ENCODE measurements at places on chromosomes 3 and 15.

GRCh38 chr3:100354850-100355249 is 20.3 kb downstream of the NIT2 start:
- DNase-seq: no peak

GRCh38 chr3:114764056-114764492 is 383.0 kb downstream of the ZBTB20 start:
- DNase-seq: no peak

- DNase-seq: no peak
These were observed 25.9 kb downstream of the TLE3 start for GRCh38 chr15:70071799-70072198.

- DNase-seq: no peak
These were observed 43.4 kb downstream of the HDGFL3 start for GRCh38 chr15:83164111-83164770.

- no peak for DNase-seq
These were observed 137.5 kb upstream of the ABHD17C start for GRCh38 chr15:80557441-80558234.

GRCh38 chr3:47251689-47252088 is 30.9 kb downstream of the KIF9 start:
- no peak for DNase-seq

DNA sequence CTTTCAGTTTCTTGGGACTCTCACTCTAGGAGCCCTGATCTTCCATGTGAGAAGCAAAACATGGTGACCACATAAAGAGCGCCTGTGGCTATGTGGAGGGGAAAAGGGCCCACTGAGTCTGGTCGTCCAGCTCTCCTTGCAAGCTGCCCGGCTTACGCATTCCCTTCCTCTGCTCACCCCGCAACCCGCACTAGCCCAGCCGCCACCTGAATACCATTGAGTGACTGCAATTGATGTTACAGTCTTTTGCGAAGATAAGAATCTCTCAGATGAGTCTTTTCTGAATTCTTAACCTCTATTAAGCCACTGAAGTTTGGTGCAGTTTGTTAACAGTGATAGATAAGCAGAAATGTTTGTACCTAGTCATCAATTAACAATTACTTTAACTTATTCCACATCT is 589.0 kb upstream of the DPPA4 start:
- DNase-seq: no peak

DNA sequence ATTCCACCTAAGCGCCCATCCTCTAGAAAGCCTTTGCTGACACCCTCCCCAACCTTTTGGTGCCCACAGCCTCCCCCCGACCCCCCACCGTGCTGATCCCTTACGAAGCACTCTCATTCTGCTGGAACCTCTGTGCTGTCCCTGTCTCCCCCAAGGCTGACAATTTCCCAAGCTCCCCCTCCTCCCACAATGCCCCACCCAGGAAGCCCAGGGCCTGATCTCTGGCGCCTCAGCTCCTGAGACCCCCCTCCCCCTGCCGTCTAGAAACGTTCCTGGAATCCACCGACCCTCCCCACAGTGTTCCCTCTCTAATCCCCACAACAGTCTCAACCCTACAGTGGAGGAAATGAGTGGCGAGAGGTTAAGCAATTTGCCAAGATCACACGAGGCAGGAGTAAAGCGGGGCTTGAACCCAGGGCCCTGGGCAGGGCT is 18.3 kb downstream of the MYL3 start:
- DNase-seq: no peak

DNA sequence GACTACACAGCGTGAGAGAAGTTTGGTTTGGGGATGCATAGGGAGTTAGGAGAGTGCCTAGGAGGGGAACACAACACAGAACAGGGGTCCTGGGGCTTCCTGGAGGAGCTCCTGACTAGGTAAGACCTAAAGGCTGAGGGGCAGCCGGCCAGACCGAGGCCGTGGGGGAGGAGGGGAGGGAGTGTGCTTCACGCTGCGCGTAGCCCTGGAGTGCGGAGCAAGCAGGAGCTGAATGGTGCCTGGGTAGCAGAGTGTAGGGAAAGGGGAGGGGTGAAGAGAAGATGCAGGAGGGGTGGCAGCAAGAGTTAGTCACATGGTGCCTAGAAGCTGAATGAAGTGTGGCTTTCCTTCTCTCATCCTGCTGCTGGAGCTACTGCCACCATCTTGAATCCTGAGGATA is 32.4 kb upstream of the HHATL start:
- no peak for DNase-seq

DNA sequence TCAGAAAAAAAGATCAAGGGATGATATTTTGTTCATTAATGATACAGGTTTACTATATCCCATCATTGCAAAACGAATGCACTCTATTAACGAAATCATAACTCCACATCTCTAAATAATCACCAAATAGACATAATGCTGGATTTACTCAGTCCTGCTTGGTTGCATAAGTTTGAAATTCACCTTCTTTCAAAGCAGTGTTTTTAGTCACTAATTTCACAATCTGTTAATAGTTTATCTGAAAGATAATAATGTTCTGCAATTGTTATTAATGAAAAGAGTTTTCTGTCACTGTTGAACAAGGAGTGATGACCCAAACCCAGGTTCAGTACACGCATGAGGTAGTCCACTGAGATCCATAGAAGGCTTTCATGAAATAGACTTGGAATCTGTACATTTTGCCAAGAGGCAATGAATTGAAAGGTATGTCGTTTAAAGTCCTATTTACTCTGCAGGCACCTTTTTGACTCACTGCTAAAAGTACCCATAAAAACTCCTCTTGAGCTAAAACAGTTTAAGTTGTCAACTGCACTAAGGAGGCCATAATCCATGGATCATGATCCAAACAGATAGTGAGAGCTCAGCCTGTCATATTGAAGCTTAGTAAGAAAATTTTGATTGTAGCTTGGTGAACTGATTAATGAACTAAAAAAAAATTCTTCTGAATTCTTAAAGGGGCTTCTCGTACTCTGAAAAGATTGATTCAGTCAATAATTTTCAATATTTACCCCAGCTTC is 75.6 kb upstream of the MBNL1 start:
- no peak for DNase-seq

- no peak for DNase-seq
These were observed 46.8 kb downstream of the MAGEF1 start for GRCh38 chr3:184665101-184665500.

DNA sequence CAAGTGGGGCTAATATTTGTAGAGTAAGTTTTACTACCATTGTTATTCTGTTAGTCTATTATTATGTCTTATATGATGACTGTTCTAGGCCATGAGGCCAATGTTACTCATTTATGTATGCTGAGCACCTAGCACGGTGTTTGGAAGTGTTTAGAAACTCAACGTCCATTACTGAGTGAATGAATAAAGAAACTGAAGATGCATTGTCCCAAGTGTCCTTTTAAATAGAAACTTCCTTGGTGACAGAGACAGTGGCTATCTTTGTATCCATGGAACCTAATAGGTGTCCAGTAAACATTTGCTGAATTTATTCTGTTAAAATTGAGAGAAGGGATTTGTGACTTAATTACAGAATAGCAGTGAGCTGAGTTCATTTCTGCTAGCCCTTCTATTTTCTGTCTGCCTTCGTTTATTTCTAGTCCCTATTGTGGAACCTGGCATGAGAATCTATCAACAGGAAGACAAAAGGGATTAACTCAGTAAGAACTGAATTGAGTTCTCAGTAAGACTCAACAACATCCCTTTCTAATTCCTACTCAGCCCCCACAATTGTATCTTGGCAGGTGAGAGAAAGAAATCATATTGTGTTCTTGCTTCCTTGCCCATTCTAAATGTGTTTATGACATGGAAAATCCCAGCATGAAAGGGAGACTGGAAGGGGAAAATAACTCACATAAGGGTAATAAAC is 246.6 kb upstream of the LRRC3B start:
- no peak for DNase-seq

GRCh38 chr15:101651554-101652097 is 555 bp downstream of the TM2D3 start:
- DNase-seq: peak; percentile 49

- DNase-seq: no peak
These were observed 130.3 kb downstream of the NUP210 start for GRCh38 chr3:13289771-13290285.

DNA sequence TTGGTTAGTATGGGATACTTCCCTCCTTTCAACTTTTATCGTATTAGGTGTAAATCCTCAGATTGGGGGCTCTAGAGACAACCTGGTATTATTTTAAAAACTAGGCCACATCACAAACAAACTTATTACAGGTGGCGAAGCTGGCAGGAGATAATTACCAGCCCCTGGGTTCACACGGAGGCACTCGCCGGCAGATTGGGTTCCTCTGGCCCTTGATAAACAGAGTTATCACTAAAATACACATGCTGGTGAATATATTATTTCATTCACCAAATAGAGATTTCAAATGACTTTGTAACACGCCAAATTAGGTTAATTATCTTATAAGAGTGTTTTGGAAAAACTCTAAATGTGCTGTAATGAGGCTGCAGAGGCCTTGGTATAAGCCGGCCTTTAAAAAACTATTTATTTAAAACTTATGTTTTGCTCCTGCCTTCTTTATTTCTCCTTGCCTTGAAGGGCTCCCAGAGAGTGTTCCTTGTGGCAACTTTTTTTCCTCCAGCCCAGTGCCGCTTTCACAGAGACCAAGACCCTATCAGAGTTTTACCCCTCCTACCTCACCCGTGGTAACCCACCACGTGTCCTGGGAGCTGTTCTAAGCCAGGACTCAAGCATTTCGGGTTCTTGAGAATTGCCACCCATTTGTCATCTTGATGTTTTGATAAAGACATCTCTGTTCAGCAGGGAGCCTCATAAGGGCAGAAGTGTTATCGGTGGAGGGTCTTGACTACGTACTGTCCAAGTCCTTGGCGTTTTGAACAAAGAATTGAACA is 468.6 kb upstream of the CFAP20DC start:
- DNase-seq: no peak

DNA sequence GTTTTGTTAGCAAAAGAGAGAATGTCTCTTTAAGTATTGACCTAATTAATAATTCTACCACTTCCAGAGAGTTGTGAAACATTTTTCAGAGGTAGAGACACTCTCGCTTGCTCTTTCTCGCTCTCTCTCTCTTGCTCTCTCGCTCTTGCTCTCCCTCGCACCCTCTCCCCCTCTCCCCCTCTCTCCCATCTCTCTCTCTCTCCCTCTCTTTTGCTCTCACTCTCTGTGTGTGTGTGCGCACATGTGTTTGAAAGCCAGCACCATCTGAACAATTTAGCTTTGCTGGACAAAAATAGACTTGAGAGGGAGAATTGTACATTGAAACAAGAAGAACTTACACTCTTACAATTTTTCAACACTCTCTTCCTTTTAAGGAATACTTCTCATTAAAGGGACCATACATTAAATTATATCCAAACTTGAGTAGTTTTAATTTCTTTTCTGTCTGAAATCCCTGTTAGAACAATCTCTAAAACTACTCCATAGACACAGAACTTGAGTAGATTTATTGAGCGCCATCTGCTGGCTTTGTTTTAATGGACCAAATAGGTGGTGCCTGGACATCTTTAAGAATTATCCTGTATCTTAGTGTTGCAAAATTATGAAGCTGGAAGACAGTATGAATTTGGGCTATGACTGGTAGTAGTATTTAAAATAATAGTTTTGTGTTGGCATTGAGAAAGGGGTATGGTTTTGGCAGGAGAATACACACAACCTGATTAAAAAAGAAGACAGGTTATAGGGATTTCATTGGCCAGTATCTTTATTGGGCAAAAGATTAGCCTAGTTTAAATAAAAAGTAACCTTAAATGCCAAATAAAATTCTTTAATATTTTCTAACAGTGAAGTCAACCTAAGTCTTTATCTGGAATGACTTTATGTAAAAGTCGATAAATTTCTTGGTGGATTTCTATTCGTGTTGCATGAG is 124.6 kb downstream of the AKAP13 start:
- DNase-seq: peak; percentile 42

GRCh38 chr3:58271901-58272501 is 34.0 kb upstream of the RPP14 start:
- DNase-seq: no peak

DNA sequence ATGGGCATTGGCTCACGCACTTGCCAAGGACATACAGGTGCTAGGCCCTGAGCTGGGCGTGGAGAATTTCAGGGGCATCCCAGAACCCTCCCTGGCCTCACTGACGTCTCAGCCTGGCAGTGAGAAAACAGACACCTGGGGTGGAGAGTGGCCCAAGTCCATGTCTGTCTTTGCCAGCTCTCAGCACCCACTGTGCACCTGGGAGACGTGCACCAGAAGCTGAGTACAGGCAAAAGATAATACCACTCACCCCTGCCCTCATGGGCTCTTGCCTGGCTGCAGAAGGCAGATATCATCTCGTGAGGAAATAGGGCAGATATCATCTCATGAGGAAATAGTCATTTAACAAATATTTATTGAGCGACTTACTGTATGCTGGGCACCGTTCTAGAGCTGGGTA is 8.0 kb downstream of the LOXL1 start:
- DNase-seq: no peak

DNA sequence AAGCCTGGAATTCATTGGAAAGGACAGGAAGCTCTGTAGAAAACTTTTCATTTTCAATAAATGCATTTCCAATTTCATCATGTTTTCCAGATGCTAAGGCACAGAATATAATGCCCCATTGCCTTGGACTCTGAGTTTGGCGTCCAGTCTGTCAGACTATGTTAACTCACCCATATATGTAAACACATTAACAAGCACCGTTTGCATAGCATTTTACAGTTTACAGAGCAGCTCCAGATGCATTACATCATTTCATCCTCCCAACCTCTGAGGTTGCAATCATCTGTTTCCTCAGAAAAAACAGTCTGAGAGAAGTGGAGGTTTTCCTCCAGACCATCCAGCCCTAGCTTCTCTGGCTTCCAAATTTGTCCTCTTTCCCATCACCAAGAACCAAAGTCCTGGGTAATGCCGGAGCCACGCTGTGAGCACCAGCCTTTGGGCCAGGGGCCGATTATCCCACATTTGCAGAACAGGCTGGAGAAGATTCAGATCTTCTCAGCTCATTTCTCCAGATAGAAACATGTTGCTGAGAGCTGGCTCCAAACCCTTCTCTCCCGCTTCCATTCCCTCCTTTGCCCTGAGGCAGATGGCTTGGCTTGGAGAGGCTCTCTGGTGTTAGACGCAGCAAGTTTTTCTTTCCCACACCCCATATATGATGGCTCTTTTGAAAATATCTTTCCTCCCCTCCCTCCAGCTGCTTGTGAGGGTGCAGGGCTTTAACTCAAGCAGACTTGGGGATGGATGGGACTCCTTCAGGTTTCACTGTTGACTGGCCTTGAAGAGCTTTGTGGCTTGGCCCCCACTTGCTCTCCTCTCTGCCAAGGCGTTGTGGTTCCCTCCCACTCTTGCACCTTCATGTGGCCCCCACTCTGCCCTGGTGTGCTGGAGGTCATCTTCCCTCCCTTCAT is 26.0 kb downstream of the CYP19A1 start:
- DNase-seq: no peak

- DNase-seq: no peak
These were observed 16.2 kb upstream of the SLC6A6 start for GRCh38 chr3:14386254-14386653.

- no peak for DNase-seq
These were observed 289.8 kb upstream of the ROPN1 start for GRCh38 chr3:124281453-124282316.

Data from thymus (tissue), 14 donors.